Mesendoderm (in vitro differentiated cells): ENCODE measurements at places on chromosomes 7 and 10.

DNA sequence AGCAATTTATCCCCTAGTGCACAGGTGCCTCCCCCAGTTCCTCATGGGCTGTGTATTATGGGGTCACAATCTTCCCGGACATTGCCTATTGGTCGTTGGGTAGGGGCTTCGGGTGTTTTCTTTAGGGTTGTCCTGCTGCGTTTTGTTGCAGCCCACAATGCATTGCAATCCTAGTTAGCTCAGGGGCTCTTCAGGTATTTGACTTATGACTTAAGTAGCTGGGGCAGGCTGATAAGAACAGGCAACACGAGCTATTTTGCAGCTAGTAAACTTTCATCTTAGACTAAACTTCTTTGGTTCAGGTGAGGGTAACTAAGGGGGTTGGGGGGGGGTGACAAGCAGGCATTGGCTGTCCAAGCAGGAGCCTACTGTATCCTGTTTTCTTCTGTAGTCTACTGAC lies 158.5 kb downstream of the TPST1 start:
- H3K27me3 ChIP-seq = no peaks in the 10 kb centered on the region

DNA sequence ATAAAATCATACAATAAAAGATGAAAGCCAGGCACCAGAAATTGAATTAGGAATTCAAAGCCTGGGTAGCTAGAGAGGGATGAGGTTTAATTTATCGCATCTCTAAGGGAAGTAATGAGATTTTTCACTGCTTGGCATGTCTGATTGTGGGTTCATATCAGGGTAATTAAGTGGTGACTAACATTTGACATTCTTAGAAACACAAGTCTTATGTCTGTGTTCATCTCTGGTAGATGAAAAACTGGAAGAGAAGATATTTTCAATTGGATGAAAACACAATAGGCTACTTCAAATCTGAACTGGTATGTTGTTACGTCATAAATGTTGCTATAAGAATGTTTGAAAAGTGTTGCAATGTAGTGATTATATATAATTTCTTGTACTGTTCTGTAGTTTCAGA lies 36.8 kb upstream of the ARMS2 start:
- H3K36me3 ChIP-seq = no peaks in the 10 kb centered on the region
- H3K4me1 ChIP-seq = no peaks in the 10 kb centered on the region
- DNase-seq = no peak
- no peak overlapping the region for H3K4me3 ChIP-seq
- no peak overlapping the region for H3K27ac ChIP-seq
- H3K27me3 ChIP-seq = no peaks in the 10 kb centered on the region

DNA sequence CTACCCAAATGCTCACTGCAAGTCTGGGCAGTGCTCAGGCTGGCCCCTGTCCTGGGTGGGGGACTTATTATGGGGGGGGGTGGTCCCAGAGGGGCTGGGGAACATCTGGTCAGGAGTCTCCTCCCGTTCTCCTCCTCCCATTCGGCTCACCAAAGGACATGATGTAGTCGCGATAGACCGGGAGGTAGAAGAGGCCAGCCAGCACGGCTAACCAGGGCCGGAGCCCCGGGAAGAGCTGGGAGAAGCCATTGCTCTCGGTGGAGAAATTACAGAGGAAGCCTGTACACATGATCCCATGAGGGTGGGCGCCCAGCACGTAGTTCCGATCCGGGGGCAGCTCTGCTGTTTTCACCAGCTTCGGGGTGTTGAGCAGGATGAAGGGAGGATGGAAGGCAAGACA lies 2.4 kb downstream of the MOGAT3 start:
- H3K27ac ChIP-seq = no peak overlapping the region
- DNase-seq = no peak
- no peaks in the 10 kb centered on the region for H3K36me3 ChIP-seq
- no peaks in the 10 kb centered on the region for H3K27me3 ChIP-seq
- H3K4me3 ChIP-seq = no peak overlapping the region

DNA sequence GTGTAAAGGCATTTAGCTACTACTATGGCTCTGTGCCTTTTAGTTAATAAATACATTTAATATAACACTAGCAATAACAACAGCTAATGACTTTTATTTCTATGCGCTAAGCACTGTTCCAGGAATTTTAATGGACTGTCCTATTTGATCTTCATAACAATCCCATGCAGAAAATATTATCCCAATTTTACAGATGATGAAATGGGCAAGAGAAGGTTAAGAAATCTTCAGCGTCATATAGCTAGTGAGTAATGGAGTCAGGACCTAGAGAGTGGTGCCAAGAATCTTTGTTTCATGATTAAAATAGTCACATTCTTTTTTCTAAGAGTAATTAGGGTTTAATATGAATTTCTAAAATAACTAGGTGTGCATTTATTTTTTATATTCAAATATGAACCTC lies 32.4 kb downstream of the ACTA2 start:
- DNase-seq = no peak
- H3K27ac ChIP-seq = no peak overlapping the region
- H3K27me3 ChIP-seq = no peaks in the 10 kb centered on the region
- no peak overlapping the region for H3K4me3 ChIP-seq
- H3K36me3 ChIP-seq = no peaks in the 10 kb centered on the region

DNA sequence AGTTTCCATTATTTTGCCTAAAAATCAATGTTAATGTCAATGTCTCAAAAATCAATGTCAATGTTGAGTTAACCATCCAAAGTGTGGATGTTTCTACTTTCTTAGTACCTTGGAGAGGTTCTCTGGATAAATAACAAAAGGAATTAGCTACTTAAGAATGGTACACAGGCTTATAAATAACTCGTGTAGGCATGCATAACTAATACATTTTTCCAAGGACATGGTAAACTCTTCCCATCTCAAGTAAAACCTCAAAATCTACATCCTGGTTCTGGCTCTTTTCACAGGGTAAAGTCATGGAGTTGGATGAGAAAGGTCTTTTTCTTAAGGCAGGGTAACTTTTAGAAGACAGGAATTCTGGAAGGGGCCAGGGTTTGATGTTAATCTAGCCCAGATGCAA lies 59.9 kb downstream of the CAV1 start:
- H3K4me3 ChIP-seq = no peak overlapping the region
- no peaks in the 10 kb centered on the region for H3K36me3 ChIP-seq
- H3K4me1 ChIP-seq = no peaks in the 10 kb centered on the region
- DNase-seq = no peak
- no peaks in the 10 kb centered on the region for H3K27me3 ChIP-seq

GRCh38 chr7:130228840-130229502 lies 21.3 kb downstream of the SSMEM1 start:
- H3K27ac ChIP-seq = no peak overlapping the region
- H3K36me3 ChIP-seq = no peaks in the 10 kb centered on the region
- no peak overlapping the region for H3K4me3 ChIP-seq
- H3K4me1 ChIP-seq = no peaks in the 10 kb centered on the region

GRCh38 chr7:13449460-13449859 lies 540.0 kb downstream of the ETV1 start:
- H3K27me3 ChIP-seq = no peaks in the 10 kb centered on the region
- H3K27ac ChIP-seq = no peak overlapping the region
- no peak for DNase-seq
- H3K36me3 ChIP-seq = no peaks in the 10 kb centered on the region
- no peaks in the 10 kb centered on the region for H3K4me1 ChIP-seq

GRCh38 chr7:133434246-133434865 lies 181.5 kb downstream of the EXOC4 start:
- no peaks in the 10 kb centered on the region for H3K4me1 ChIP-seq
- H3K27me3 ChIP-seq = no peaks in the 10 kb centered on the region
- DNase-seq = peak; percentile 60
- H3K36me3 ChIP-seq = no peaks in the 10 kb centered on the region

DNA sequence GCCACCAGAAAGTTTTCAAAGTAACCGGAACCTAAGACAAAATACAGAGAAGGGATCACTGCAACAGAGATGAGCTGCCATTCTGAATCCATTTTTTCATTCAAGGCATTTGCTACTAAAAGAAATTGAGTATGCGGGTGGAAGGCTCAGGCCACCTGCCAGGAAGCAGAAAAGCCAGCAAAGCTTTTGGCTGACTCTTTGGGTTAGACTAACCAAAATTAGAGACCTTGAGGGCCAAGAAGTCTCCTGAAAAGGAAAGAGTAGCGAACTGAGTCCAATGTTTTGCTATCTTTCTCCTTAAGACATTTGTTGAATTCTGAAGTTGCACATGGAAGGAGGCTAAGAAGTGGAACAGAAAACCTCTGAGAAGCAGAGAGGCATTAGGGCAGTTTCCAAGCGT lies 79.0 kb downstream of the FAS start:
- H3K36me3 ChIP-seq = no peaks in the 10 kb centered on the region
- no peak for DNase-seq
- no peak overlapping the region for H3K27ac ChIP-seq
- H3K4me1 ChIP-seq = no peaks in the 10 kb centered on the region
- no peaks in the 10 kb centered on the region for H3K27me3 ChIP-seq
- no peak overlapping the region for H3K4me3 ChIP-seq

GRCh38 chr7:68700414-68700813 lies 897.9 kb upstream of the AUTS2 start:
- H3K27ac ChIP-seq = no peak overlapping the region

- H3K36me3 ChIP-seq = no peaks in the 10 kb centered on the region
- no peak overlapping the region for H3K4me3 ChIP-seq
- no peaks in the 10 kb centered on the region for H3K27me3 ChIP-seq
- DNase-seq = no peak
- no peaks in the 10 kb centered on the region for H3K4me1 ChIP-seq
- H3K27ac ChIP-seq = no peak overlapping the region
These were observed 601.1 kb upstream of the FOXK1 start for GRCh38 chr7:4080954-4081353.

GRCh38 chr10:58359541-58359940 lies 24.7 kb downstream of the UBE2D1 start:
- no peaks in the 10 kb centered on the region for H3K4me1 ChIP-seq
- H3K27ac ChIP-seq = no peak overlapping the region
- no peak for DNase-seq
- no peak overlapping the region for H3K4me3 ChIP-seq

GRCh38 chr7:37578350-37578749 lies 105.2 kb upstream of the GPR141 start:
- no peak overlapping the region for H3K4me3 ChIP-seq
- H3K27me3 ChIP-seq = no peaks in the 10 kb centered on the region
- DNase-seq = no peak
- H3K4me1 ChIP-seq = no peaks in the 10 kb centered on the region

DNA sequence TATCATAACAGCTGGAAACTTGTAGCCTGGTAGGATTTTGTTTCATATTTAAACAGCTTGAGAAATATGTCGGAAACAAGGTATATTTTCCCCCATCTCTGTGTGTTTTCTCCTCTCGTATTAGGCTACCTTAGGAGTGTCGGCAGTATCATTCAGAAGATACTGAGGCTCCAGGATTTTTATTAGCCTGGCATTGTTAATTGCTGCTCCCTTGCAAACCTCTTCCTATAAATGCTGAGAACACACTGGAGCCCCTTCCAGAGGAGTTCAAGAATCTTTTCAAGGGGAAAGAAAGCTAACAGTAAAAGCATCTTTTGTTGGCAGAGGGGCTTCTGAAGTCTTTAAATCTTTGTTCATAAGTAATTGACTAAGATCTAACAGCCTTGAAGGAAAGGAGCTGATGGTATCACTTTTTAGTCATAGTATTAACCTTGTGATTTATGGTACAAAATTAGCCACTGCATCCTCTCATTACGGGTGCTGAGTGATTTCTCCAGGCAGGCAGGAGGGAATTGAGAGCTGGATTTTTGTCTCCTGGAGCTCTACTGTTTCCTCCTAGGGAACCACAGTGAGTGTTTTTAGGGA lies 998.7 kb downstream of the LRMDA start:
- no peaks in the 10 kb centered on the region for H3K36me3 ChIP-seq
- no peak for DNase-seq
- H3K4me3 ChIP-seq = no peak overlapping the region
- no peak overlapping the region for H3K27ac ChIP-seq

- H3K4me3 ChIP-seq = no peak overlapping the region
- no peak overlapping the region for H3K27ac ChIP-seq
- H3K4me1 ChIP-seq = no peaks in the 10 kb centered on the region
These were observed 51.8 kb downstream of the NPSR1 start for GRCh38 chr7:34709771-34710170.

- no peak overlapping the region for H3K27ac ChIP-seq
- no peak for DNase-seq
- no peaks in the 10 kb centered on the region for H3K27me3 ChIP-seq
These were observed 52.4 kb upstream of the DLX6 start for GRCh38 chr7:96952974-96953391.

GRCh38 chr10:101354328-101355071 lies 535 bp downstream of the BTRC start:
- H3K4me3 ChIP-seq = peak overlapping the region; percentile 22
- no peaks in the 10 kb centered on the region for H3K36me3 ChIP-seq
- peak; percentile 87 for DNase-seq
- H3K27me3 ChIP-seq = no peaks in the 10 kb centered on the region

- DNase-seq = peak; percentile 71
- no peak overlapping the region for H3K4me3 ChIP-seq
- no peak overlapping the region for H3K27ac ChIP-seq
- no peaks in the 10 kb centered on the region for H3K4me1 ChIP-seq
- H3K36me3 ChIP-seq = no peaks in the 10 kb centered on the region
These were observed 3.3 kb upstream of the SHH start for GRCh38 chr7:155815332-155816191.

DNA sequence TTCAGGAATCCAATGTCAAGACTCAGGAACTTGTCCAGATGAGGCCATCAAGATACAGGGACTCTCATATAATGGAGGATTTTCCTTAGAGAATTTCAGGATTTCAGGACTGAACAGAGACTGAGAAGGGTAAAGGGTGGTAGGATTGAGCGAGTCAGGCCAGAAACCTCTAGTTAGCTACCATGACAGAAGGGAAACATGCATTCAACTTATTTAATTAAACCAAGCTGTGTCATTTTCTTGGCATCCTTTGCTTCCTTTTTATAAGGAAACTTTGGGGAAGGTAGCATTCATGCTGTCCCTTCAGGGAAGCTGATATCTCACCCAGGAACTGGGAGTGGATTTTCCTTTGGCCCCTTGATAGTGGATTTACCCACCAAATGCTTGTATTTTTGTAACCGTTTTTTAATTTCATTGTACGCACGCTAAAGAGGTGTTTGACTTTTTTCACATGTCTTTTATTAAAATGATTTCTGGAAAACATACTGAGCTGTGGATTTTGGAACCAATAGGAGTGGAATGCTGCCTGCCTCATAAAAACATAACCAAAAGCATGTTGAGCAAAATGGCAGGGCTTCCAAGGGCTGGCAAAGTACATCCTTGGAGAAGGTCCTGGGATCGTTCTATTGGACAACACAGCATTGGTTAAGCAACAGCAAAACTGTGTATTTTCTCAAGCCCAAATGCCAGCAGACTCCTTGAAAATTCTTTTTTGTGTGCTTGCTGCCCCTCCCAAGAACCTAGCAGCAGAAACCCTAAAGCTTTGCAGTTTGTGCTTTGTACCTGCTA lies 104.5 kb downstream of the CXCL12 start:
- H3K4me1 ChIP-seq = no peaks in the 10 kb centered on the region
- no peaks in the 10 kb centered on the region for H3K27me3 ChIP-seq
- no peak overlapping the region for H3K27ac ChIP-seq
- no peak overlapping the region for H3K4me3 ChIP-seq
- H3K36me3 ChIP-seq = no peaks in the 10 kb centered on the region
